Tibial nerve (tissue), 4 donors: ENCODE measurements at places on chromosomes 5 and 9. TPM values are rescaled to one million over a fixed set of nuclear protein-coding genes. Genes with fewer than 3 reads are reported as not detected.

GPR150 gene
- total RNA-seq = 3.0 TPM

PCDHB6 gene
- 1.8 TPM for total RNA-seq

TRIO gene
- total RNA-seq = 337 TPM

DNA sequence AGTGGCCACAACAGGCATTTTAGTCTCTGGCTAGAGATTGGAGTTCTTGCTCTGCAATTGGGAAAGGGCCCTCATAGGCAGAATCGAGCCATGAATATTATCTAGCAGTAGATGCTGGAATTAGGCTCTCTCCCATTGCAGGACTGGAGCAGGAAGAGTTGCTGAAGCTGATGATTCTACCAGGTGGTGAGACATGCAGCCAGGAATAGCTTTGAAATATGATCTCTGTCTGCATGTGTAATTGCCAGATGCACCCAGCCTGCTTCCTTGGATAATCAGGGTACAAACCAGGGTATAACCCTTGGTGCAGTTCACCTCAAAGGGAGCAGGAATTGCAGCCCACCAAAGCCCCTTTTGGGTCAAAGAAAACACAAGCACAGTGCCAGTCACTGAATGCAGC lies 211.4 kb upstream of the FTMT start:
- no peaks in the 10 kb centered on the region for H3K36me3 ChIP-seq
- no peak overlapping the region for H3K27ac ChIP-seq
- H3K4me3 ChIP-seq = no peak overlapping the region
- no peaks in the 10 kb centered on the region for H3K4me1 ChIP-seq

DNA sequence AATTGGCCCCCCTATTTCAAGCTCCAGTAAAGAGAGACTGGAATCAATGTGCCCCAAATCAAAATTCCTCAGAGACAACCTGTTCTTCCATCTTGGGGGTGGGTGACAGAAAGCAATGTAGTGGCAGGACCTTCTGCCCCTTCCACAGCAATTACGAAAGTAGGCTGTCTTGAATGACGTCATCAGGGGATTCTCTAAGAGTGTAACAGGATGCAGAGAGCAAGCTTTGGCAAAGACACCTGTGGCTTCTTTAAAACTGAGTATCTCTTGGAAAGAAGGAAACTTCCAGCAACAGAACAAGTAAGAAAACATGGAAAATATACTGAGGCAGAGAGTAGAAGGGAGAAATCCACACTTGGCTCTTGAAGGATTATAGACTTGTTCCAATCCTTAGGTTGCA lies 247.6 kb upstream of the PDE4D start:
- no peak overlapping the region for H3K4me3 ChIP-seq
- H3K27me3 ChIP-seq = no peaks in the 10 kb centered on the region
- no peak for DNase-seq
- H3K27ac ChIP-seq = no peak overlapping the region
- no peaks in the 10 kb centered on the region for H3K36me3 ChIP-seq

DNA sequence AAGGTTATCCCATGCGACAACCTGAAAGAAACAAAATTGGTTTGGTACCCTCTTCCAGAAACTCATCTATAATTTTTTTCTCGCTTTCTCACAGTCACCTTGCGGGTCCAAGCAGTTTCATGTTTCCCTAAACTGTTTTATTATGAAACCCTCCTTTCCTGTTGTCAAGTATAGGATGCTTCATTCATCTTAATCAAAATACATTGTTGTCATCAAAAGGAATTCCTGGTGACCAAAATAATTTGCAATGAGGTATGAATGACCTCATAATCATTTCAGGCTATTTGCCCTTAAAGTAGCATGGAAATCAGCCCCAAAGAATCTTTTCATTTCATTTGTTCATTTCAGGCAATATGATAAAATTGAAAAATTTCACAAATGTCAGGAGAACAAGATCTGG lies 503.0 kb downstream of the SPATA31D1 start:
- no peak for DNase-seq
- H3K4me3 ChIP-seq = no peak overlapping the region
- H3K27me3 ChIP-seq = no peaks in the 10 kb centered on the region
